Esophagus mucosa (tissue), 1 donor: ENCODE measurements at places on chromosomes 4 and X. TPM values are rescaled to one million over a fixed set of nuclear protein-coding genes. Genes with fewer than 3 reads are reported as not detected.
A peak's percentile ranks its signal among the peaks of the same experiment; 100 is the strongest.

- ATAC-seq, result no peak
These were observed 13.9 kb upstream of the BMPR1B start for GRCh38 chr4:94743838-94744237.

GRCh38 chr4:40916218-40916555 is 166.4 kb downstream of the NSUN7 start:
- no peak for ATAC-seq

DNA sequence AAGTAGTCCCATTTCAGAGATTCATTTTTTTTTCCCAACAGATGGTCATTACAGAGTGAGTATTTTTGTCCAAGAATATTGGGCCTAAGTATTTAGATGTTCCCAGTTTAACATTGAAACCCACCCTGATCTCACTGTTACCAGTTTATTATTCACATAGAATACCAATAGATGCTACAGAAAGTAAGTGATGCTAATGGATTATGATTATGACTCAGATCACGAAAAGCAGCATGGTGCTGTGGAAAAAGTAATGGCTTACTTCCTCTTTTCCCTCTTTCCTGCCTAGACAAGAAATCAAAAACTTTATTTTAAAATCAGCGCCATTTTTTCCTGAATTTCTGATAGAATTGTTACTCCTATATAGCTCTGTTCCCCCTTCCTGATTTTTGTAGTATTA is 51.9 kb downstream of the GSPT2 start:
- no peak for ATAC-seq

DNA sequence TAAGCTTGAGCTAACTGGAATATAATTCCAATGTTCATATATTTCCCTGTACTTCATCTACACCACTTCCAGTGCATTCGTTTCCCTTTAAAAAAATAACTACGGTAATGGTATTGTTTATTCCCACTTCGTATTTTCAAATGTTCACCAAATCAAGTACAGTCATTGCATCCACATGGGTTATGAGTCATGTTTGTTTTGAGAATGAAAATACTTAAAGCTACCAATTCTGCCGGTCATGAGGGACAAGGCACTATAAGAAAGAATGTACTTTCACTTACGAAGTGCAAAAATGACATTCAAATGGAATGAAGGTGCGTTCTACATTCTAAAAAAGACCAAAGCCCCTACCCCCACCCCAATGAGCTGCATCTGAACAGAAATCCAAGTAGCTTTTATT is 174.4 kb upstream of the FGF13 start:
- no peak for ATAC-seq

GRCh38 chrX:72304877-72305276 is 837 bp downstream of the CITED1 start:
- no peak for ATAC-seq

DNA sequence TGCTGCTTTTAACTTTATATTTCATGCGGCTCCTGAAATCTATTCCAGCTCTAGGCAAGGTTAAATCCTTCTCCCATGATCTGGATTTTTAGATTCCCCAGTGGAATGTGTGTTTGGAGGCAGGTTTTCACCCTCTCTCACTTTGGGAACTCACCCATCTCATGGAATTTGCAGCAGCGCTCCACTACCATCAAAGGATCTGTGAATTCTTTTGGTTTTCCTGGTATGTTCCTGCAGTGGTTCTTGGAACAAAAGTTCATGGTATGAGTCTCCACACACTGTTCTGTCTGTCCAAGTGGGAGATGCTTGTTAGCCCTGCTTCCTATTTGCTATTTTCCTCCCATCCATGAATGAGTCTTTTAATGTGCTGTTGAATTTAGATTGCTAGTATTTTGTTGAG is 14.0 kb downstream of the APOOL start:
- ATAC-seq, result no peak

- ATAC-seq, result no peak
These were observed 625.4 kb upstream of the GALNT7 start for GRCh38 chr4:172543249-172543648.

DNA sequence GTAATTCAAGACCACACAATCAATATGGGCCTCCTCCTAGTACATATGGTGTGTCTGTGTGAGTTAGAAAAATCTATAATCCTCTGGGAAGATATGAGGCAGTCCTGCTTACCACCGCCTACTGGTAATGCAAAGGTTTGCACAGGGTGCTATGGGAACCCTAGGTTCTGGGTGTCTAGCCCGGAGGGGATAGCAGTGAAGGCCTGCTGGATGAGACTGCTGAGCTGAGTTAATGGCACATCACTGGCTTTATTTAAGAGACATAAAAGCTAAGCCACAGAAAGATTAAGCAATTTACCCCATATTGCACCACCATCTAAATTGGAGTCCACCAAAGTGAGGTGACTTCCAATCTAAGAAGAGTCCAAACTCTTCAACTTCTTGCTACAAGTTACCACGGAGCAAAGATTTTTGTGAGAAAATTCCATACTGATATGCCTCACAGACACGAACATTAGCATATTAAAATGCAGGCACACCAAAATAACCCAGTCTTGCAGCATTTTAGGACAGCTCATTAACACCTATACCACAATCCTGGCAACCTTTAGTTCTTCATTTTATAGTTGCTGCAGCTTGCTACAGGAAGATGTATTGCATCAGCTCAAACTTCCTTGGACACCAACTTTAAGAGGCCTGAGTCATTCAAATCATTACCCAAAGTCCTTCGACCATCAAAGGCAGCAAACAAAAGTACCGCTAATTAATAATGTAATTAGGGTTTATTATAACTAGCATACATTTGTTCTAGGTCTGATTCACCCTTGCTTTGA is 13.7 kb downstream of the DGKK start:
- no peak for ATAC-seq

DNA sequence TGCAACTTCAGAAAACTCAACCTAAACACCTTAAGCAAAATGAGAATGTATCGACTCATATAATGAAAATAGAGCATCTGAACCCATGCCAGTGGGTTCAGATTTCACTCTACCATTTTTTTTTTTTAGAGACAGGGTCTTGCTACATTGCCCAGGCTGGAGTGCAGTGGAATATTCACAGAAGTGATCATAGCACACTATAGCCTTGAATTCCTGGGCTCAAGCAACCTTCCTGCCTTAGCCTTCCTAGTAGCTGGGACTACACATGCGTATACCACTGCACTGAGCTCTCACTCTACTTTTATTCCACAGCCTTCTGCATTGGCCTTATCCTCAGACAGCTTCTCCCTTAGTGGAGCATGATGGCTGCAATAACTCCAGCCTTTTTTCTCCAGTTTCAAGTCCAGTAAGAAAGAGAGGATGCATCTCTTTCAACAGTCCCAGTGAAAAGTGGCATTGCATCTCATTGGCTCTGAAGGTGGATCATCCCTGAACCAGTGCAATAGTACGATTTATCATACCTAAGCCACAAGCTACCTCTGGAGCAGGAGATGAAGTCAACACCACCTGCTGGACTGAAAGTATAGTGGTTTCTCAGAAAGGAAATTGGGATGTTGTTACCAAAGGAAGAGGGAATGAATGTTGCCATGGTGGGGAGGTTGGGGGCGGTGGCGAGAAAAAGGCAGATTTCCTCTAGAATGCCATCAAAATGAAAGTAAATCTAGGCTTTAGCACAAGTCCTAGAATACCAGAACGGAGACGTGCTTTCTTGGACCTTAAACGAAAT is 2.0 kb upstream of the SOD3 start:
- ATAC-seq, result peak; percentile 53

DNA sequence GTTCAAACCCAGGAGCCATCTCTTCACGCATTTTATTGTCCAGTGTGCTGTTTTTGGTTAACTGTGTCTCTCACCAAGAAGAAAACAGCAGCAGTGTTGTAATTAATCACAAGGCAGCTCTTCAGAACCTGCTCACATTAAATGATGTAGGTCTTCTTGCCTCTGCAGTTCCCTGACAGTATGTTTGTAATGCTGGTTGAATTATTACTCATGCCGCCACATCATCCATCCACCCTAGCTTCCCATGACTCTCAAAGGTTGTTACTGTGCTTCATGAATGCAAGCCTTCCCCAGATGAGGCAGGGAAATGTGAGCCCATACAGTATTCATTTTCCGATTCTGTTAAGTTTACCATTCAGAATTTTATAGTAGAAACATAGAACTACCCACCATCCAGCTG is 17.4 kb downstream of the TLR10 start:
- ATAC-seq, result no peak

DNA sequence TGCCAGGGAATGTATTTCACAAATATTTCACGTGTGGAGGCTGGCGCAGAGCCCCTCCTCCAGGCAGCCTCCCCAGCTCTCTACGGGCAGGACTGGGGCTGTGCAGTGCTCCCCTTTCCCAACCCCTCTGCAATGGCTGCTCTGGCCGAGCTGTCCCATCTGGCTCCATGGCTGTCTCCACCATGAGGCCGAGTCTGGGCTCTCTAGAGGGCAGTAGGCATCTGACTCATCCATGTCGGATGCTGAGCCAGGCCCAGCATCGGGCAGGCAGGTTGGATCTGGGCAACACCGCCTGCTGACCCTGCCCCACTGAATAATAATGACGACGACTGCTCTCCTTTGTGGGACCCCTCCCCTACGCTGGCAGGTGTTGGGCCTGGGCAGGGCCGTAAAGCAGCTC is 11.0 kb upstream of the SH3TC1 start:
- ATAC-seq, result peak; percentile 7

GRCh38 chrX:71298119-71298518 is 3.4 kb upstream of the ITGB1BP2 start:
- no peak for ATAC-seq

DNA sequence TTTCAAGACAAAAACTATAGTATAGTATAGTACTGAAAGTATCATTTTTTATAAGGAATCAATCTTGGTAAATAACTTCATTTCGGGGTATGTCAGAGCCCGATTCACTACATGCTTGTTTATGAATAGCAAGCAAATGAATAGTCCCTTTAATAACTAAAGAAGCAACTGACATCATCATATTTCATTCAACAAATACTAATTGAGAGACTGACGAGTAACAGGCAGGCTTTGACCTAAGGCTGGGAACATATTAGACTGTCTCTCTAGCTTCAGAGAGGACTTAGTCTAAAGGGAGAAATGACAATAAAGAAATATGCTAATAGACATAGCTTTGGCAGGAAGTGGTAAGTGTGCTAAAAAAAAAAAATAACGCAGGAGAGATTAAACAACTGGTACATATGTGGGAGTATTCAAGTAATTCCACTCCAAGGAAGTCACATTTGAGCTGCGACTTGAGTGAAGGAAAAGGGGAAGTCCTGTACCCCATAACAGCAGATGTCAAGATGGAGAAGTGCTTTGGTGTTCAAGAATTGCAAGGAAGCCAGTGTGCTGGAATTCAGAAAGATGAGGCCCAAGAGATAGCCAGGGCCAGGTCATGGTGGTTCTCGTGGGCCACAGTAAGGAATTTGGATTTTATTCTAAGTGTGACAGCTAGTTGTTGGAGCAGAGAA is 284.9 kb downstream of the FBXO8 start:
- no peak for ATAC-seq

Gene USP26
- not detected for total RNA-seq

Gene CRMP1
- total RNA-seq, result 1.8 TPM

Gene RPL36A
- 361 TPM for total RNA-seq

Gene DKK2
- total RNA-seq, result not detected

Gene ODAPH
- total RNA-seq, result 0.12 TPM
